ENCODE measurements at places on chromosomes 13 and 19.

- no peak for DNase-seq
Observed at GRCh38 chr13:23844132-23844531, 45.1 kb downstream of the MIPEP start.

DNA sequence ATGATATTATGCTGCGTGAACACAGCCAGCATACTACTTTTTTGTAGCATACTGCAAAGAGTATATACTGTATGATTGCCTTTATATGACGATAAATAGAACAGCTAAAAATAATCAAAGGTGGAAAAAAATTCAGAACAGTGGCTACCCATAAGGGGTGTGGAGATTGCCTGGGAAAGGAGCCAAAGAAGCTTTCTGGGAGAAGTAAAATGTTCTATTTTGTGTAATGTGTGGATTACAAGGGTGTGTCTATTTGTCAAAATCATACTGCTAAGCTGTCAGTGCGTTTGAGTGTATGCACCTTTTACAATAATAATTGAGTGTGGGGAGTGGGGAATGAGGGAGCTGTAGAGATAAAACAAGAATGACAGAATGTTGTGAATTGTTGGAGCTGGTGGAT is 45.2 kb upstream of the MTIF3 start:
- no peak for DNase-seq

DNA sequence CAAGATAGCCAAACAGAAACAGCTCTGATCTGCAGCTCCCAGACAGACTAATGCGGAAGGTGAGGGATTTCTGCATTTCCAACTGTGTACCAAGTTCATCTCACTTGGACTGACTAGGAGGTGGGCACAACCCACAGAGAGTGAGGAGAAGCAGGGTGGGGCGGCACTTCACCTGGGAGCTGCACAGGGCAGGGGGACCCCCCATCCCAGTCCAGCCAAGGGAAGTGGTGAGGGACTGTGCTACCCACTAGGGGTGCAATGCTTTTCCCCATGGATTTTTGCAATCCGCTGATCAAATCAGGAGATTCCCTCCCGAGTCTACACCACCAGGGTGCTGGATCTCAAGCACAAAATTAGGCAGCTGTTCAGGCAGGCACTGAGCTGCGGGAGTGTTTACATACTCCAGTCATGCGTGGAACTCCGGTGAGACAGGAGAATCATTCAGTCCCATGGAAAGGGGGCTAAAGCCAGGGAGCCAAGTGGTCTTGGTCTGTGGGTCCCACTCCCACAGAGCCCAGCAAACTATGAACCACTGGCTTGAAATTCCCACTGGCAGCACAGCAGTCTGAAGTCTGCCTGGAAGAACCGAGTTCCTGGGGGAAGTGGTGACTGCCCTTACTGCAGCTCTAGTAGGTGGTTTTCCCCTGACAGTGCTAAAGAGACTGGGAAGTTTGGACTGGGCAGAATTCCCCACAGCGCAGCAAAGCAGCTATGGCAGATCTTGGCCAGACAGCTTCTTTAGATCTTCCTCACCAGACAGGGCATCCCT is 85.1 kb upstream of the UFM1 start:
- no peak for DNase-seq

DNA sequence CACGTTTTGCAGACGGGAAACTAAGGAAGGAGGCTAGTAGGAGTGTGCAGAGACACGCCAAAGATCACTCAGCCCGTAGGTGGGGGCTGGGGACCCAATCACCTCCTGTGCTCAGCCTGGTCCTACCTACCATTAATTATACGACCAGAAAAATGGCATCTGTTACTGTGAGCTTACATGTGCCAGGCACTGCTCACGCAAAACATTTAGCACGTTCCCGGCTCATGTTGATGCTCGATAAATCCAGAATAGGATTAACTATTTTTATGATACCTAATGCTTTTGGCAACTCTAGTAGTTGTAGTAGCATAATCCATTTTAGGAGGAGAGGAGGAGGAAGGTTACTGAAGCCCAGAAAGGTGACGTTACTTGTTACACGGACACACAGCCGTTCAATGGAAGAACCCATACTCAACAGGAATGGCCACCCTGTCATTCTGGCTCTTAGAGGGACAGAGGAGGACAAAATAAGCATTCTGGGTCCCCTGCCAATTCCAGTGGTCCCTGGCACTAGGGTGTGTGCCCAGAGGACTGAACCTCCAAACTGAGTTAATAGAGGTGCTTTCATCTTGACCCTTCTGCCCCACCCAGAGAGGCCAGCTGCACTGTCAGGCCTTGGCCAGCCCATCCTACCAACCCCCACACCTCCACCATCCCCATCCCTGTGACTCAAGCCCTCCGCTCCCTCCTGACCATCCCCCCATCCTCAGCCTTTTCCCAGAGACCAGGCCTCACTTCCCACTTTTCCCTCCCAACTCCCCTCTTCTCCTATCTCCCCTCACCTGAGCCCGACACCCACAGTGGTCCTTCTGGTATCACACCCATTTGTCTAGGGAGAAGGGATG is 5.0 kb upstream of the EML2 start:
- no peak for DNase-seq

- DNase-seq: no peak
Observed at GRCh38 chr13:41587490-41587889, 130.1 kb downstream of the RGCC start.

DNA sequence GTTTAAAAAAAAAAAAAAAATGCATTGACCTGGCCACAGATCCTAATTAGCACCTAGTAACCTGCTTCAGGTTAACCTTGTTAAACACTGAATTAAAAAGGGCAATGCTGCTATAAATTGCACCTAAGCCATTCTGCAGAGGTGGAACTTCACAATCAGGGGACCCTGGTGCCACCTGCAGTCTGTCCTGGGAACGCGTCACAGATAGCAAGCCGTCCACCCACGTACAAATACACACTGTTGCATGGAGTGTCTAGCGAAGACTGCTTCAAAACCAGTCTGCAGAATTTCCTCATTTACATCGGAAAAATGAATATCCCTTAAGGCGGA is 169.3 kb downstream of the COL4A1 start:
- DNase-seq: peak; percentile 41

DNA sequence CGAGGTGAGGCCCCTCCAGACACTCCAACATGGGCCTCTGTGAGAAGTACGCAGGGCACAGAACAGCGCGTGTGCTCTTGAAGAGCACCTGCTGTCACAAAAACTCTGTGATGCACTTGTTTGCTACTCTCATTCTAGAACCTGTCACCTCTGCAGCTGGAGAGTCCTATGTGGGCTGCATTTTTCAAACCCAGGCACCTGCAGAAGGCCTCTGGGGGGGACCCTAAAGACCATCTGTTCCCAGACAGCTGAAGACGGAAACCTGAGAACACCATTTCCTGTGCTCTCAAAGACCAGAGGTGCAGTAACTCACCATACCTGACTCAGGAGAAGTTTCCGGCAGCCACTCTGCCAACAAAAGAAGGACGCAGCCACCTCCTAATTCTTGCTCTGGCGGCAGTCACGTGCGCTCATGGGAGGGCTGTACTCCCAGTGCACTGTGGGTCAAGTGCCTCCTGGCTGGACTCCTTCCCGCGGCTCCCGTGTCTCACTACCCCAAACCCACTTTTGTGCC is 28.1 kb downstream of the RANBP3 start:
- DNase-seq: no peak

DNA sequence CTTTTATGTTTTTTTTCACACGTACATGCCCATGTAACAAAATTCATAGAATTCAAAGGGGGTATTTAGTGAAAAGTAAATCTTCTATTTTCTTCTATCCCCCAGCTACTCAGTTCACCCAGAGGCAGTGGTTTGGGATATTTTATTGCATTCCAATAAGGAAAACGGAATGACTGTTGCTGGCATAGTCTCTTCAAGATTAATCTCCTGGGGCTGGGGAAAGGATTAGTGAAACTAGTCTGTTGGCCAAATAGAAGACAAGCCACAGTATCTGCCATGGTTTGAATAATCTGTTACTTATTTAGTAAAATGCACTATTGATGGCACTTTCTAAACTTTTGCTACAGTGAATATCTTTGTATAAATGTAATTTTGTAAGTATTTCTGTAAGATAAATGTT is 122.0 kb downstream of the NDFIP2 start:
- no peak for DNase-seq

DNA sequence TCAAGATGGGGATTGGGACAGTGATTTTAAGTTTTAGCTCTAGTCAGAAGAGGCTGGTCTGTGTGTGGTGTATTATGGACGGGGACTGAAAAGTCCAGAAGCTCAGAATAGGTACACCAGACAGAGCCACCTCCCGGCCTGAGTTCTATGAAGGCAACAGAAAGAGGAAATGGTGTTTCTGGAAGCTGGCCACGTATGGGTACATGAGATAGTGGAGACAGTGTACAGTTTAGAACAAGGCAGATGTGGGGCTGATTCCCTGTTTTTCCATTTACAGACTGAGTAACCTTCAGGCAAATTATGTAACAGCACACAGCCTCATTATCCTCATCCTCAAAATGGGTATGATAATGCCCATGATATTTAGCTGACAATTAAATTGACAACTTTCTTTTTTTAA is 1.3 kb downstream of the ZNF175 start:
- DNase-seq: no peak

- no peak for DNase-seq
Observed at GRCh38 chr13:93776936-93777335, 550.3 kb downstream of the GPC6 start.

DNA sequence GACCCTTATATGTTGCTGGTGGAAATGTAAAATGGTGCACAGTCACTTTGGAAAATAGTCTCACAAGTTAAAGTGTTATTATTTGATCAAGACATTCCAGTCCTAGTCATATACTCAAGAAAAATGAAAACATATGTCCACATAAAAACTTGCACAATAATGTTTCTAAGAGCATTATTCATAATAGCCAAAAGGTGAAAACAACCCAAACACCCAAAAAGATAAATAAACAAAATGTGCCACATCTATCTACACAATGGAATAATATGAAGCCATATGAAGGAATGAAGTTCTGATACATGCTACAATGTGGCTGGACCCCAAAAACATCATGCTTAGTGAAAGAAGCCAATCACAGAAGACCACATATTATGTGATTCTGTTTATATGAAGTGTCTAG is 14.4 kb upstream of the AKAP8 start:
- DNase-seq: no peak

Measured in RWPE1 (cell line).